Activated T-helper 1 cell treated with Interleukin-2 at 50 U/mL for 16 hours (primary cell): ENCODE measurements at places on chromosomes 3 and 15.

DNA sequence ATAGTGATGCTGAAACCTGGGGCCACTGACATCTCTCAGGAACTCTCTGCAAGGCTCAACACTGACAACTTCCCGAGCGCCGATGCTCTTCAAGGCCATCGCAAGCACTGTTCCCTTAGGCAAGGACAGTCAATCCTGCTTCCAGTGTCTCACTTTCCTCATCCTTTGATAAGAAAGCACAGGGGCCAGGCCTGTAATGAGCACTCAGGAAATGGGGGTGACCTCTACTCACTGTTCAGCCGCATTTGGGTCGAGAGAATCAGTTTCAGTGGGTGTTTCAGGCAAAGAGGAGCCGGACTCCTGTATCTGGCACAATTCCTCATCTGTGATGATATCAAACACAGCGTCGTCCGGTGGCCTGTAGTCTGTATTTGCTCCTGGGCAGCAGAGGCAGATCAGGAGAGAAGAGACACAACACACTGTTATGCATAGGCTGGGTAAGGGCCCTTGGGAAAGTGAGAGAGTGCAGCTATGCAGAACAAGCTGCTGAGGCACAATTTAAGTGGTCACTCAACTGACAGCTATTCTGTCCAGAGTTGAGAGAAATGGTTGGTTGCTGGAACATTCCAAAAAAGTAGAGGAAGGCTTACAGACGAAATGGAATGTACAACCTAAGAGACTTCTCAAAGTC is 11.9 kb downstream of the CXCR6 start:
- DNase-seq: no peak

GRCh38 chr15:63905558-63906265 is 72.0 kb upstream of the HERC1 start:
- DNase-seq: no peak

GRCh38 chr15:91604122-91604521 is 249.4 kb upstream of the SLCO3A1 start:
- DNase-seq: no peak

GRCh38 chr3:172679599-172679998 is 31.3 kb downstream of the NCEH1 start:
- no peak for DNase-seq

GRCh38 chr3:179720196-179720595 is 67.4 kb downstream of the USP13 start:
- no peak for DNase-seq

DNA sequence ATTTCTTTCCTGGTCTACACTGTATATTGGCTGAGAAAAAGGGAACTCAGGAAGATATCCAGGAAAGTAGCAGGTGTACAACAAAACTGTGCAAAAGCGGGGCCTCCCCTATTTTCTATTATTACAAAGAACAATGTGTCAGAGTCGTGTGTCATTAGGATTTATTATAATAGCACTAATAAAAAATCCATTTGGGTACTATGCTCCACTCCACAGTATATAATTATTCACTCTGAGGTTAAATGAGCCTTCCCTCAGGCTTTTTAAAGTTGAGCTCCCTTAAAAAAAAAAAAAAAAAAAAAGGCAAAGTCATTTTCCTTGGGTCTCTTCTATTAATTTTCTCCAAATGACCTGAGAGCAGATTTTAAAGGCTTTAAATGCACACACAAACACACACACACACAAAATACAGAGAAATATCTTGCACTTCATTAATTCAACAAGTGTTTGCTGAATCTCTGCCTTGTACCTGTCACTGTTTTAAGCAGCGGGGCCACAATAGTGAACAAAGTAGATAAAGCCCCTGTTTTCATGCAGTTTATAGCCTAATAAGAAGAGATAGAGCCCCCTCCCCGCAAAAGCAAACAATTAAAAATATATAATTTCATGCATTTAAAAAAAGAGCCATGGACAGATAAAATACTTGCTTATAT is 1.3 kb upstream of the DPP8 start:
- DNase-seq: no peak

- DNase-seq: no peak
Measured at GRCh38 chr3:3907023-3907422, 107.8 kb downstream of the LRRN1 start.

GRCh38 chr3:2578560-2578959 is 479.9 kb downstream of the CNTN4 start:
- no peak for DNase-seq

DNA sequence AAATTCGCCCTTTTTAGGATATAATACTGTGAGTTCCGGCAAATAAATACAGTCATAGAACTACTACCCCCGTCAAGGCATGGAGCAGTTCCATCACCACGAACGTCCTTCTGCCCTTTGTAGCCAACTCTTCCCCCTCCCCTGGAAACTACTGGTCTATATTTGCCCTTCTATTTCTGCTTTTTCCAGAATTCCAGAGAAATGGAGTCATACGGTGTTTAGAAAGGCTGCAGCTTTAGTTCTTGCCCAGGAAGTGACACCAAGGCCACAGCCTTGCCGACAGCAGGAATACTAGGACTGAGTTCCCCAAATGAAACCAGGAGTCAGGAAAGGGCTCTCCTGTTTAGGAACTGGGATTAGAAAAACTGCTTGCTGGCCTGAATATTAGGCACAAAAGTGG is 291.2 kb downstream of the FAM43A start:
- no peak for DNase-seq

DNA sequence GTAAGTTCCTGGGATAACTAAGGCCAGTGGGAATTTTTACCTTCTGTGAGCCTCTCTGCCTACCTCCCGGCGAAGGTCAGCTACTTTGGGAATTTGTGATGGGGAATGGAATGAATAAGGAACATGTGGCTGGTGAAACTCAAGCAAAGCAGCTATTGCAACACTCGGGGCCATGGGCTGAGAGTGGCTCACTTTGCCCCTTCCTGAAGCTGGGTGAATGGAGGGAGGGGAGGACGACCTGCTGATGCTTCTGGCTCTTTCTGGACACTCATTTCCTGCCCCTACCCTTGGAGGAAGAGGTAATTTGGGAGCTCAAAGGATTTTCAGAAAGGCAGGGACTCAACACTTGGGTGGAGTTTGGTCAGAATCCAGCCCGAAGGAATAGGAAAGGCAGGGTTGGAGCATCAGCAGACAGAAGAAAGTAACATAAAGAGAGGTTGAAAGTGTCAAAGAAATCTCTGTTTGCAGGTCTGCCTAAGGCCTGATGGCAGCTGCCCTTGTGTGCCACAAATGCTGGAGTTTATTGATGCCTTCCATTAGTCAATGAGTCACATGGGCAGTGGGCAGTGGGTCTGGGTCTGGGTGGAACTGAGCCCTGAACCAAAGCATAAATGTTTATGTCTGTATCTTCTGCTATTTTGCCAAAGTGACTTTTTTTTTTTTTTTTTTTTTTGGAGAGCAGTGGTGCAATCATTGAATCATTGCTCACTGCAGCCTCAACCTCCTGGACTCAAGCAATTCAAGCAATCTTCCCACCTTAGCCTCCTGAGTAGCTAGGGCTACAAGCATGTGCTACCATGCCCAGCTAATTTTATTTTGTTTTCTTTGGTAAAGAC is 12.4 kb downstream of the LAMP3 start:
- DNase-seq: no peak

DNA sequence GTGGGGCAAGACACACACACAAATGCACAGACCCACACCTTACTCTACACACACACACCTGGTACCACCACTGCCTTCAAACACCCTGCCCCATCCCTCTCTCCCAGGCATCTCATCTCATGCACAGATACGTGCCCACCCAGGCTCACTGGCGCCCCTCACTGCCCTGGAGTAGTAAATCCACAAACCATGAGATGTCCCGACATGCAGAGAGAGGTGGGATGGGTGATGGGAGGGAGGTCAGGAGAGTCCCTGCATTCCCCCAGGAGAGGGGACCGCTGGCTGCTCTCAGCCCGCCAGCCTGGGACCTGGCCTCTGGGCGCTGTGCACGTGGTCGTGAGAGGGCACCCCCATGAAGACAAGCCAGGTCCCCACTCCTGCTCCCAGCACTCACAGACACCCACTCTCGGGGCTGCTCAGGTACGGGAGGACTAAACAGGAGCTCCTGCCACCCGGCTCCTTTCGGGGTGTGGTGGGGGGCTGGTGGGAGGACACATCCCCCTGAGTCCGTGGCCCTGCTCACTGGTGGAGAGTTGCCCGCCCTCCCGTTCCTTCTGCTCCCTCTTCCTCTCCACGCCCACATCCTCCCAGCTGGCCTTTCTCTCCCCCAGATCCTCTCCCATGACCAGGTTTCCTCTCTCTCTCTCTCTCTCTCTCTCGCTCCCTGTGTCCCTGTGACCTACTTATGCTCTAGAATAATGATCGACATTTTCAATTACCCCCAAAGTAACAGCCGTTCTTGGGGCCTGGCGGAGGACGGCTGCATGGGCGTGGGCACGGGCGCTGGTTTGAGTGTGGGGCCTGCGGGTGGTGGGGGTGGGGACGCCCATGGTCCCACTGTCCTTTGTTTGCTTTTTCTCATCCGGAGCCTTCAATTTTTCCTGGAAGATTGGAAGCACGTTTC is 18.9 kb upstream of the CSPG4 start:
- DNase-seq: no peak

DNA sequence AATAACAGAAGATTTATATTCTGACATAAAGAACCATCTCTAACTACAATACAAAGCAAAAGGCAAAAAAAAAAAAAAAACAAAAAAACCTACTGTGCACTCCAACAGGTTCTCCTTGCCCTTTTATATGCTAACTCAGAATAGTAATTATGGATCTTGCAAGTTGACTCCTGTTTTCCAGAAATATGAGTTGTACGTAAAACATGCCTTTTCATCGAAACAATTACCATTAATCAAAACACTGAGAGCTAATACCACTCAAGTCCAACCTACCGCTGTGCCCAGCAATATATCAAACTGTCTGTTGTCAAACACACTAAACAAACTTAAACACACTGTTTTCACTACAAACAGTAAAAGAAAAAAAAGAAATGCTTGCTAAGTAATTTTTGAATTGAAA is 389.8 kb downstream of the TBC1D5 start:
- DNase-seq: no peak

DNA sequence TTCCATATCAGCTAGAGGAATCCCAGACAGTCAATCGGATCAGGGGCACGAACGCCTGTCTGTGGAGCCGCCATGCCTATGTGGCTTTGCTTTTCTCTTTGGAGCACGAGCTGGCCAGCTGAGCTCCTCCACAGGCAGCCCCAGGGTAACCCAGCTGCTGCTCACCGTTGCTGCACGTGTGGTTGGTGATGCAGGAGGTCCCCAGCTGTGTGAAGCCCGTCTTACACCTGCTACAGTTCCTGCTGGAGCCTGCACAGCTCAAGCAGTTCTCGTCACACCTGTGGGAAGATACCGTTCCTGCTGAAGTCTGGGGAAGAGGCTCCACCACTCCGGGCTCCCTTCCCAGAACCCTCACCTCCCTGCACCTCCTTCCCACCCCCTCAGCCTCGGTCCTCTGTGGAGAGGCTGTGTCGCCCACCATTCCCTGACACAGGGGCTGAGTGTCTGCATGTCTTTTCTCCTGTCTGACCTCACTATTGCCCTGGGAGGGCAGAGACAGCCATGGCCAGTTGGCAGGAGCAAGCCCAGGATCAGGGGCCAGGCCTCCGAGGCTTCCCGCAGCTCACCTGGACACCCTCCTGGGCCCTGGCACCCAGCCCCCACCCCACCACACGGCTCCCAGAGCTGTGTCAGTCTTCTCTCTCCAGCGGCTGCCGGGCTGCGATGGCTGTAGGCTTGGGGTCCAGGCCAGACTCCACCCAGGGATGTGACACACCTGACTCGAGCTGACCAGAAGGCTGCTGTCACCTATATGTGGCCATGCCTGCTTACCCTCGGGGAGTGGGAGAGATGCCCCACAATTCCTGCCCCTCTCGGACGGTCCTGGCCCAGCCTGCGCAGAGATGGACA is 12.2 kb upstream of the SNRPA1 start:
- DNase-seq: no peak

GRCh38 chr3:14118400-14119381 is 6.0 kb downstream of the CHCHD4 start:
- no peak for DNase-seq

DNA sequence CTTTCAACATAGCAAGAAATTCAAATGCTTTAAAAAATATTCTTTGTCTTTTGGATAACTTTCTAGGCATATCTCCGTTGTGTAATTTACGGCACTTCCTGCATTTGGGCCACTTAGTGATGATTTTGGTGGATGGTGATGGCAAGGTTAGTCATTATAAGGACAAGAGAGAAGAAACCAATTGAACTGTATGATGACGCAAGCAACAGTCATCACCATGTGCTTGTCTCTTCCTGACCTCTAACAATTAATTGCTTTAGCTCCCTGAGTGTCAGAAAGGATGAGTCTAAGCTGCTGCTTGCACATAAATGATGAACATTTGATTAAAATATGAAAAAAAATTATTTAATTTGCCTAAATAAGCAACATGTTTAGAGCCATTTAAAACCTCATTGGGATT is 11.3 kb upstream of the P2RY12 start:
- no peak for DNase-seq

DNA sequence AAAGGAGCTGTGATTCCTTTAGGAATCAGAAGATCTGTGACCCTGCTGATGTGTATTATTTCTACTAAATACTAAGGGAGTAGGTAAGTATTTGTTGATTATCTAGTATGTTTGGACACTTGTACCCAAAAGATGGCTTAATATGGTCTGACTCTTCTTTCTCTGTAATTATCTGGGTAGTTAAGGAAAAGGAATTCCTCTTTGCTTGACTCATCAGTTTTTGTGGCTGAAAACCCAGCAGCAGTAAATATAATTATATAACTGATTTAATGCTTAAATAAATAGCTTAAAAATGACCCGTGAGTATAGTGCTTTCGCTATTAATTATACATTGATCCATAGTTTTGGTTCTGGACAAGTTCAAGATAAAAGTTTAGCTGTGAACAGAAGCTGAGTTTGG is 155.8 kb downstream of the LRTM1 start:
- no peak for DNase-seq

- DNase-seq: peak; percentile 42
Measured at GRCh38 chr3:126982126-126982470, 817 bp upstream of the PLXNA1 start.

GRCh38 chr3:13065727-13066126 is 7.5 kb downstream of the IQSEC1 start:
- no peak for DNase-seq

GRCh38 chr3:22982981-22983587 is 220.0 kb upstream of the UBE2E2 start:
- no peak for DNase-seq

DNA sequence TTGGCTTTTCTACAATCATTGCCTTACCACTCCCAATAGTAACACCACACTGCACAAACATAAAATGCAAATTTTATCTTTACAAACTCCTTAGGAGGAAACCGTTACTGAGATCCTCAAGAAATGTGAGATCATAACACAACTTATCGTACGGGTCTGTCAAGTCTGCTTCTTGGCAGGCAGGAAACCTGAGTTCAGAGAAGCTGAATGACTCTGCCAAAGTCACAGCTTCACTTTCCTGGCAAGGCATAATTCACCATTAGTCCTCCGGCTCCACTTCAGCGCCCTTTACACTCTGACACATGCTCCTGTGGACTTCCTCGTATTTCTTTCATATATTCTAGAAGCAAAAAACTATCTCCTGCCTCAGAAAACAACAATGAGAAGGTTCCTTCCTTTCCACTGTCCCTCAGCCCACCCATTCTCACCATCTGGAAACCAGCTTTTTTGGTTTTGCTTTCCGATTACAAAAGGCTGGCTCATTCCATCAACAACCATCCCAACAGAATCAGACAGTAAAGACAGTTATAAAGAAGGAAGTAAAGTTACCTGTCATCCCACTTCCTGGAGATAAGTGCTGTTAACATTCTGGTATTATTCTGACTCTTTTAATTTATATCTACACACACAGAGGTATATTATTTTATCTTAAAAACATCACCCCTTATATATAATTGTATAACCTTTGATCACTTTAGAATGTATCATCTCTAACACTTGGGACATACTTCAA is 223.4 kb downstream of the STT3B start:
- no peak for DNase-seq

GRCh38 chr3:59280113-59280512 is 230.3 kb upstream of the CFAP20DC start:
- no peak for DNase-seq
